CMK (cell line): ENCODE measurements at places on chromosomes 12 and 14.

- DNase-seq, result no peak
Measured at GRCh38 chr14:65229748-65230728, 127.7 kb upstream of the MAX start.

GRCh38 chr14:55138091-55138490 lies 9.0 kb downstream of the LGALS3 start:
- no peak for DNase-seq

- no peak for DNase-seq
Measured at GRCh38 chr12:42483521-42483790, 106.1 kb downstream of the PRICKLE1 start.

GRCh38 chr12:40827683-40828592 lies 135.7 kb downstream of the CNTN1 start:
- DNase-seq, result no peak

GRCh38 chr12:45259675-45260074 lies 43.8 kb downstream of the ANO6 start:
- DNase-seq, result no peak

GRCh38 chr14:88983755-88984154 lies 159.3 kb downstream of the TTC8 start:
- no peak for DNase-seq

DNA sequence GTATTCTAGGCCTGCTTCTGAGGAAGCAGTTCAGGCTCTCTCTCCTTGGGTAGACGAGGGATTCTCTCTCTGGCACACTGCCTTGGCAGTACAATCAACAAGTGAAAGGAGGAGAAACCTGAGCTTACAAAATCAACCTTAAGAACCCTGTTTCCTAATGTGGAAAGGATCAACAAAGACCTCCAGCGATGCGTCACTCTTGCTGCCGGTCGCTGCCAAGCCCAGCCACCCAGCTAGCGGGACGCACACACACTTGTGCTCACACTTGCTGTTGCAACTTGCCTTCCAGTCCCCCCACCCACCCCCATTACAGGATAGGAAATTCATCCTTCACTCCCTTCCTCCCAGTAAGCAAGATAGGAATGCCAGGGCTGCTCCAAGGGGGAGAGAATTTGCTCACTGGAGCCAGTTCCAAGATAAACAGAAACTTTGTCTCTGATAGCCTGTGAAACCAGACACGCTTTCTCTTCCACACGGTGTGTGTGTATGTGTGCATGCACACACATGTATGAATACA lies 144.3 kb downstream of the BCL11B start:
- DNase-seq, result no peak

DNA sequence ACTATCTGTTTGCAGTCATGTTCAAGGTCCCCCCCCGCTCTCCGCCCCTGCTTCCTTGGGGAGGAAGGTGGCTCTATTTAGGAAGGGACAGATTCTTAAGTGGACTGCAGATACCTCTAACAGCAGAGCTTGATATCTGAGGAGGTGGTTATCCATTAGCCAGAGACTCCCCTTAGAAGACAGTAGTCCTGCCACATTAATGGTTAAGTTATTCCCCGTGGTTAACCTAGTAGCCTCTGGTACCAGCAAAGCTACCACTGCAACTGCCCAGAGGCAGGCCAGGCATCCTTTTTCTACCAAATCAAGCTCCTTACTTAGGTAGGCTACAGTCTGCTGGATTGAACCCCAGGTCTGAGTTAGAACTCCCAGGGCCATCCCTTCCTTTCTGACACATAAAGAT lies 162.1 kb upstream of the AVPR1A start:
- no peak for DNase-seq

GRCh38 chr12:52907092-52907810 lies 2.4 kb upstream of the KRT8 start:
- DNase-seq, result no peak

- no peak for DNase-seq
Measured at GRCh38 chr14:20601522-20601921, 10.3 kb upstream of the RNASE12 start.

DNA sequence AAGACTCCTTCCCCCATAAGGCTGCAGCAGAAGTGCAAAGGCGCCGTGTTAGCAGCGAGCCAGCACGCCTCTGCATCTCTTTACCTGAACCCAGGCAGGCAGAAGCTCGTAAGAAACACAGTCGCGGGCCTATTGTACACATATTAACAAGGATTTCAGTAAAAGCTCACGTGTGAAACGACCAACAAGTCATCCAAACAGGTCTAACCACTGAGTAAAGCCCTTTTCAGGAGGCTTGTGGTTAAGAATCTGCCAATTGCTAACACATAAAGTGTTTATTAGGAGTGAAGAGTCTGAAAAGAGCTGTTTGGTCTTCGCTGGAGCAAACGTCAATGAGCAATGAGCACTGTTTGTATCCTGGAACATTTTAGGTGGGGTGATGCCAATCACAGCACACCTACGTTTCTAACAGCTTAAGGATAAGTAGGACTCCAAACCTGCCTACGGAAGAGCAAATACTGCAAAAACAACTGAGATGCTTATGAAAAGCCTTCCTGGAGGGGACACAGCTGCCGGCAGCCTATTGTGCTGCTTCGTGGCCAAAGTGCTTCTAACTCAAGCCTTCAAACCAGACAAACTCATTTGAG lies 43.1 kb downstream of the PRKAB1 start:
- DNase-seq, result no peak

- DNase-seq, result no peak
Measured at GRCh38 chr12:20212658-20213555, 155.4 kb upstream of the PDE3A start.

- DNase-seq, result no peak
Measured at GRCh38 chr14:102201776-102202175, 62.1 kb downstream of the WDR20 start.

DNA sequence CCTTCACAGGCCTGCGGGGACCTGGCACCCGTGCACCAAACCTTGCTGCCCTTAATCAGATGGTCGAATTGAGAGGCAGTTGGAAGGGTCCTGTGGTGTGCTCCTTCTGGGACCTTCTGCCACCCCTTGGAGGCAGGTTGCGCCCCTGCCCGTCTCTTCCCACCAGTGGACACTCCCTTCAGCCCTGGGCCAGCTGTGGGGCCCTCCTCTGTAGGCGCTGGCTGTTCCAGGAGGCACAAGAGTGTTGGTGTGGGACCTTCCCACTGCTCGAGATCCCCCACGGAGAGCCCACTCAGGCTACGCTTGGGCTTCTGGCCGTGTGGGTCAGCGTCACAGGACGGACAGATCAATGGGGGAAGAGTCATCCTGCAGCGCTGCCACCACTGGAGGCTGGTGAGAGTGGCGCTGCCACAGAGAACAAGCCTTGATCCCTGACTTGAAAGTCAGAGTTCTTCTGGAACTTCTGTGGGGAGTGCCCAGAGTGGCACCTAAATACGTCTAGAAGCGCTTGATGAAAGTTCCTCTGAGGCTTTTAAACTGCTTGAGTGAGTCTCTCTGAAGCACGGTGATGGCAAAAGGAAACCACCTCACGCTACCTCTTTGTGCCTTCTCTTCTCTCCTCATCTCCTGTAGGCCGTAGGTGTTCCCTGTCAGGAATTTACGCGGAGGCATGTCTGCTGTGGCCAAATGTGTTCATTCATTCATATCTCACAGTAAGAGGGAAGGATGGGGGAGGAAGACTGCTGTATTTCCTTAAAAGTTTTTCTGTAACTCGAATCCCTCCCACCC lies 48.3 kb downstream of the TRAF3 start:
- DNase-seq, result no peak

- no peak for DNase-seq
Measured at GRCh38 chr12:18643681-18644080, 94.1 kb downstream of the PLCZ1 start.

GRCh38 chr12:57452181-57452936 lies 2.7 kb upstream of the INHBE start:
- DNase-seq, result no peak

DNA sequence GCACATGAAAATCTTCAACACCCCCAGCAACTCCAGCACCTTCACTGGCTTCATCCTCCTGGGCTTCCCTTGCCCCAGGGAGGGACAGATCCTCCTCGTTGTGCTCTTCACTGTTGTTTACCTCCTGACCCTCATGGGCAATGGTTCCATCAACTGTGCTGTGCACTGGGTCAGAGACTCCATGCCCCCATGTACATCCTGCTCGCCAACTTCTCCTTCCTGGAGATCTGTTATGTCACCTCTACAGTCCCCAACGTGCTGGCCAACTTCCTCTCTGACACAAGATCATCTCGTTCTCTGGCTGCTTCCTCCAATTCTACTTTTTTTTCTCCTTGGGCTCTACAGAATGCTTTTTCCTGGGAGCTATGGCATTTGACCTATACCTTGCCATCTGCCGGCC lies 11.5 kb upstream of the OR11G2 start:
- no peak for DNase-seq

DNA sequence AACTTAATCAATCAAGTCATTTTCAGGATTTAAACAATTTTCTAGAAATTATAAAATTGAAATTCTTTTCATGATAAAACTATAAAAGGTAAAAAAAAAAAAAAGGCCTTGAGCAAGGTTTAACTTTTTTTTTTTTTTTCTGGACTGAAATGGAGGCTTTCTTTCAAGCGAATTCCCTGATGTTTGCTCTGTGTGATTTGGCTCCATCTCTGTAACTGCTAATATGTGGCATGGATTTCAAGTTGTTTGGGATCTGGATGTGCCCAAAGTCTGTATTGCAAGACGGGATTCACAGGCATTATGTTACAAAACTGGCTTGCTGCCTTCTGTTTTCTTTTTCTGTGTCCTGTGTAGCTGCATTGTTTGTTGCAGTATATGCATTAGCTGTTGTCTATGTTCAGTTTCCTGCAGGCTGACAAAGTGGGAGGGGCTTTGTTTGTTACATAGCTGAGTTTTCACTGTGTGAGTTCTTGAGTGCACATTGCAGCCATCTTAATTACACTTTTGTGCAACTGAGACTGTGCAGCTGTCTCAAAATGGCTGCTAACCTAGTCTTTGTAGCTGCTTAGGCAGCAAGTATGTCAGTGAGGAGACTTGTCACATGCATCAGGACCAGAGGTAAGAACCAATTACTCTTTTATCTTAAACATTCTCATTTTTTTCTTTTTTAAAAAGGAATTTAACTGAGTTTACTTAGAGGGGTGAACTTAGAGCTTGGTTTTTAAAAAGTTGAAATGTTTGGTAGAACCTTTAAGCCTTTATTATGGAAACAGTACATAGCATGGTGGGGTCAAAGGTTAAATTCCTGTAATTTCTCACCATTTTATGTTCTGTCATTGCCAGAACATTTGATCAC lies 19.5 kb downstream of the ATF7IP start:
- DNase-seq, result peak; percentile 55

- DNase-seq, result no peak
Measured at GRCh38 chr14:20116748-20117147, 6.2 kb downstream of the OR4K17 start.

DNA sequence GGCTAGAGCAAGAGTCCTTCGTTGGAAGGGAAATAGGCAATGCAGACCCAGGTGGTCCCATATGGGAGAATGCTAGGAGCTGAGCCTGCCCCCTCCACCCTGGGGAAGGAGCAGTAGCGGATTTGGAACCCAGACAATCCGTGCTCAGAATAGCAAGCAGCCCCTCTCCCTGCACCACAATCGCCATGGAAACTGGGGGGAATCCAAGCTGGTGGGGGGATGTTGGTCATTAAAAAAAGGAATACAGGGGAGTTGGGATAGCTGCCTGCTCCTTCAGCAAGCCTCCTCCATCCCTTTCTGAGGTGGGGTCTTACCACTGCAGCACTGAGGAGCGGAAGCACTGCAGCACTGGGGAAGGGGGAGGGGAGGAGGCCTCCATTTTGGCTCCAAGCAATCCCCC lies 2.9 kb downstream of the RND1 start:
- no peak for DNase-seq

DNA sequence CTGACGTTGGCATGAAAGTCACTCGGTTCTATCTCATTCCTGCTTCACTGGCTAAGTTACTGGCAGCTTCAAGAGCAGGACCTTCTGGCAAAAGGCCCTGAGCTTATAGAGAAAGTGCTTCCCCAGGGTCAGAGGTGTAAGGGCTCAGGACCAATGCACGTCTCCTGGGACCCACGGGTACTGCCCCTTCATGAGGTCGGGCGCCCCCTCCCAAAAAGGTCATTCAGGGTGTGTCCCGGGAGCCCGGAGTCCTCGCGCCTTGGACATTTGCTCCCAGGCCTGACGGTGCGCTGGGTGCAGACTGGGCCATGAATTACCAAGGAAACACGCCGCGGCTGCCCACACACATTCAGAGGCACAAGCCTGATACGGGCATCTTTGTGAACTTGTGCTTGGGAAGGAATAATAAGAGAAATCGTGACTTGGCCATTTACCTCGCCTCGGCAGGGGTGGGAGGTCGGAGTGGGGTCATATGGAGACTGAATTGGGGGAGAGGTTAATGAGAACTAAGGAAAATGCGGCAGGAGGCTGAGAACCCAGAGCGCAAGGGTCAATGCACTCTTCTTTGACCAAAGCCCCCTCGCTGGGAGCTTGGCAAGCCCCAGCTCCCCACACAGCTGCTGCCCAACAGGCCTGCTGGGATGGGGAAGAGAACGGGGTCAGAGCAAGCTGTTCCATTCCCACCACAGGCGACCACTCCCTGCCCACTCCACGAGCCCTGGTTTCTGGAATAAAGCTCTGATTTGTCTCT lies 15.7 kb upstream of the SLC6A12 start:
- no peak for DNase-seq

DNA sequence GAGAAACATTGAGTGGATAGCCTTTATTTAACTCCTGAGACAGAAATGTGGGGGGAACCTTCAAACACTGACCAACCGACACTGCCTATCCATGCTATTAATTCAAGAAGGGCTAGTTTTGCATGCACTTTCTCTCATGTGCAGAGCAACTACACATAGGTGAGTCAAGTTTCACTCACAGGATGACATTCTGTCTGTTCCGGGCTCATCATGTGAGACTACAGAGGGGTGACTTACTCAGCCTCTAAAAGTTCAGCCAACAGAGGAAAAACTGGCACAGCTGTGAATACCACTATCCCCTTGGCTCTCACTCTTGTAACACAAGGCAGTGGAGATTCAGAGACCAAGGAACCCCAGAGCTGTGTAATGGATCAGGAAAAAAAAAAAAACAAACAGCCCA lies 13.3 kb downstream of the BEST3 start:
- DNase-seq, result no peak

- DNase-seq, result no peak
Measured at GRCh38 chr12:124422570-124423523, 128.0 kb downstream of the RFLNA start.

DNA sequence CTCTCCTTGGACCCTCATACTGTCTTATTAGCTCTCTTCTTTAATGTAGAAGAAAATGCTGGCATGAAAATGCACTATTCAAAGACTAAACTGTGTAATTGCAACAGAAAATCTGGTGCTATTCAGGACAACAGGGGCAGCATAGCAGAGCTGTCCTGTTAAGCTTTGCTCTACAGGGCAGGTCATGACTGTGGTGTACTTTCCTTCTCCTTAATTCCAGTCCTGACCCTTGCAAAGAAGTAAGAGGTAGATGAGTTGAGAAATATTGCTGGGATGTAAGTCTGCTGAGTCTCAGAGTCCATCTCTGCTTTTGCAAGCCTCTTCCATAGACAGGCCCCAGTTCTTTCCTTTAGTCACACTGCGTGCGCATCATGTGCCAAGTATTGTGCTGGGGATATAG lies 52.6 kb upstream of the STK38L start:
- DNase-seq, result no peak

GRCh38 chr12:5036031-5036430 lies 7.6 kb upstream of the KCNA5 start:
- no peak for DNase-seq
